ENCODE measurements at places on chromosomes 6 and 20.

- no peak for DNase-seq
Observed at GRCh38 chr20:3783068-3783489, 1.8 kb upstream of the SPEF1 start.

DNA sequence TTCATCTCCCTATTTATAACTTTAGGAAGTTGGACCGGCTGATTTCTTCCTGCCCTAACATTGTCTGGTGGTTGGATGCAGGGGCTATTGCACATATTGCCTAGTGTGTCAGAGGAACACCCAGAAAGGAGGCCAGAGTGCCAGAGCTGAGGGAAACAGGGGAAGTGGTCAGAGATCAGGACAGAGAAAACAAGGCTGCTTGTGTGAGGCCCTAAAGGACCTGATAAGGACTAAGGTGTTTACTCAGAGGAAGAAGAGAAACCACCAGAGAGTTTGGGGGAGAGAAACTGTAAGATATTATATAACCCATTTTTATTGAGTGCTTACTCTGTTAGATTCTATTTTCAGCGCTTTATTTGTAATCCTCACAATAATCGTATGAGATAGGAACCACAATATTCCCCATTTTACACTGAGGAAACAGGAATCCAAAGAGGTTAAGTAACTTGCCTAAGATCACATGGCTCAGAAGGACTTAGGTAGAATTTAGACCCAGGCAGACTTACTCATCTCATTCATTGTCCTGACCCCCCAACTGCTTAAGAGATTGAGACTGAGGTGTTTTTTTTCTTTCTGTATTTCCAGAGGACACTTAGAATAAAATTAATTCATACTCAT is 54.0 kb upstream of the REV3L start:
- no peak for DNase-seq

- no peak for DNase-seq
Observed at GRCh38 chr6:150027806-150028565, 2.7 kb upstream of the RAET1L start.

GRCh38 chr6:103505155-103505518 is 1354.6 kb downstream of the HACE1 start:
- no peak for DNase-seq

- DNase-seq = no peak
Observed at GRCh38 chr6:93894521-93894920, 475.2 kb upstream of the EPHA7 start.

DNA sequence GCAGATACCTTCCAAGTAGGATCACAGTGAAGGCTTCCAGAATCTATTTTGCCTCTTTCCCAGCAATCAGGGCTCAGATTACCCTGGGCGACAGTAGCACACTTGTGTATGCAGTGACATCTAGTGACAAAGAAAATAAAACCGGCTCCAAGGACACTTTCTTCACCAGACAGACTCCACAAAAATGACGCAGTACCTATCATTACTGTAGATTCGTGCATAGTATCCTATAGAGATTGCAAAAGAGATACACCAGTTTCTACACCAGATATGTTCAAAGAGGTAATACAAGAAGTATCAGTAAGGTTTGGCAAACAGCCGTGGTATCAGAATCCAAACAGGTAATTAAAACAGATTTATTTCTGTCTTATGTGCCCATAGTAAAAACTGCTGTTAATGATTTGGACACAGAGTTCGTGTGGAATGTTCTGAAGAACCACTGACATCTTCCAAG is 600.4 kb upstream of the JAG1 start:
- DNase-seq = no peak

- DNase-seq = no peak
Observed at GRCh38 chr6:40500227-40500626, 86.9 kb downstream of the LRFN2 start.

DNA sequence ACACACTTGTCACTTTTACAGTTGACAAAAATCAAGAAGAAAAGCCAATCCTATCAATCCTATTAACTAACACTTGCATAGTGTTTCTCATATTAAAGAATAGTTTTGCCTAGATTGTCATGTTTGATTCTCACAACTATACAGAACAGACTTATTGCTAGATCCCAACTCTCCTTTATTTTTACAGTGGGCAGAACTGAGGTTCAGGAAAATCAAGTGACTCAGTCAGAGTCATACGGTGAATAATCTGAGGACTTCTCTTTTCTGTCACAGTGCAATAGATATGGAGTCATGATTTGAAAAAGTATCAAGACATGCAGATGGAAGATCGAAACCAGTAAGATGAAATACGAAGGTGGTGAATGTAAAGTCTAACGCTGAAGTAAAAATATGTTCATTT is 195.1 kb upstream of the CITED2 start:
- no peak for DNase-seq

- DNase-seq = no peak
Observed at GRCh38 chr20:60363698-60364097, 405.5 kb downstream of the CDH26 start.

GRCh38 chr20:57782631-57783041 is 72.8 kb upstream of the PMEPA1 start:
- DNase-seq = no peak

DNA sequence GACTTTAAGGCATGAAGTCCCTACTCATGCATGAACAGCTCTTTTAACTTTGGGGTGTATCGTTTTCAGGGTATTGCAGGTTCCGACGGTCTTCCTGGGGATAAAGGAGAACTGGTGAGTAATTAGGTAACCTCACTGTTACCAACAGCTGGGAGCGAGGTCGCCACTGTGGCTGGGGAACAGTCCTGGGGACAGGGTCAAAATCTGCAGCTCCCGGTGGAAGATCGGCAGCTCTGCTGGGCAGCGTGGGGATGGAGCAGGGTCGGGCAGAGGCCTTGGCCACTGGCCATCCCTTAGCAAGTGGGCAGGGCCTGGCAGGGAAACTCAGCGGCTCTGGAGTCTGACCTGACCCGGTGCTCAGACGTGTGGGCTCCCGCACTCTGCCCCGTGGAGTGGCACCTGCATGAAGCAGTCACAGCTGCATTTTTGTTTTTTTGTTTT is 16.1 kb downstream of the COL9A3 start:
- DNase-seq = no peak

DNA sequence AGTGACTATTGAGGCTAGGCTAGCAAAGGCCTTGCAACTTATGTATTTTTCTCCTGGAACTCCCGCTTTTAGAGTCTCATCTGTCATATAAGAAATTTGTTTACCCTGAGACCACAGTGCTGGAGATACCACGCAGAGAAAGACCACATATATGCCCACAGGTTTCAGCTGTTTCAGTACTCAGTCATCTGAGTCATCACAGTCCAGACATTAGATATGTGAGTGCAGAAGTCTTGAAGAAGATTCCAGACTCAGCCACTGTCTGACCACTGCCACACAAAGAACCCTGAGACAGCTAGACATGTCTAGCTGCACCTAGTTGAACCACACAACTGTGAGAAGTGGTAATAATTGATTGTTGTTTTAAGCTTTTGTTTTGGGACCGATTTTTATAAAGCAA is 648.3 kb downstream of the EPM2A start:
- no peak for DNase-seq

GRCh38 chr6:165205632-165206031 is 103.8 kb downstream of the C6orf118 start:
- DNase-seq = no peak

DNA sequence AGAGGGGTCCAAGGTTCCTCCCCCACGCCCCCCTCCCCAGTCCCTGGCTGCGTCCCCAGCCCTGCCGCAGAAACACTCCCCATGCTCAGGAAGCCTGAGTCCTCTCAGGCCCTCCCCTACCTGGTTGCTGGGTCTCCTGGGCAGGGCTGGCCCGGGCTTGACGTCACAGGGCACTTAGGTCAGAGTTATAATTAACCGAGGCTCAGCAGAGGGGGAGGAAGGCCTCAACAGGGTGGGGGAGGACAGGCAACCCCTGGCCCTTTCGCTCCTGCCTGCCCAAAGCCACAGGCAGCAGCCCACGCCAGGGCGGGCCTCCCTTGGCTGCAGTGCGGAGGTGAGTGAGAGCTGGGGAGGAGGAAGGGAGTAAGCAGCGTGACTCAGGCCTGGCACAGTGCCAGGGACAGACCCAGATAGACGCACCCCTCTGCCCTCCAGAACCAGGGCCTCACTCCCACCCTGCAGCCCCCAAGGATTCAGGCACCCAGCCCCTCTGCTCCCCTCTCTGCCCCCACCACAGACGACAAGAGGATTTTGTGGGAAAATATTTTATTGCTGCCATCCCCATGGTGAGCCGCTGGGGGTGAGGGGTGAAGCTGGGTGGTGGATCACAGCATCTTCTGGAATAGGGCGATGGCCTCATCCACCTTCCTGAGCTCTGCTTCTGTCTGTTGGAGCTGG is at the start of gene VWA7:
Gene VWA7, minus strand, starts transcription at position 340 of the 678 bp plus-strand sequence. CDS start 549 bp downstream, outside the sequence.
- DNase-seq = peak; percentile 46

- DNase-seq = no peak
Observed at GRCh38 chr6:157516319-157517026, 135.5 kb downstream of the ZDHHC14 start.

GRCh38 chr6:96761794-96762193 is 75.5 kb downstream of the GPR63 start:
- DNase-seq = no peak

DNA sequence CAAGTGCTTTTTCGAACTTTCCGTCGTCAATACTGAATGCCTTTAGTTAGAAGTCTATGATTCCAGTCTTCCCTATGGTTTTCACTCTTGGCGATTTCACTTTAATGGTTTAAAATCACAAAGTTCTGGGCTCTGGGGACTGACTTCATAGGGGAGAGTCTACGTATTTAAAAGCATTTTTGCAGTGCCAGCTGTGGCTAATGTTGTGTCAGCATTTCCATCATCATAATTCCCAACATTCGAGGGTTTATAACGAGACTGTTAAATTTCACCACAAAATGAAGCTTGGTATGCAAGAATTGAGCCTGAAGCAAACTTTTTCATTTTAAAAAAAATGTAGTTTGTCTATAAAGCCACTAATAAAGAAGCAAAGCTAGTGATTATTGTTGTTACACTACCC is 242.7 kb downstream of the SOX4 start:
- no peak for DNase-seq

DNA sequence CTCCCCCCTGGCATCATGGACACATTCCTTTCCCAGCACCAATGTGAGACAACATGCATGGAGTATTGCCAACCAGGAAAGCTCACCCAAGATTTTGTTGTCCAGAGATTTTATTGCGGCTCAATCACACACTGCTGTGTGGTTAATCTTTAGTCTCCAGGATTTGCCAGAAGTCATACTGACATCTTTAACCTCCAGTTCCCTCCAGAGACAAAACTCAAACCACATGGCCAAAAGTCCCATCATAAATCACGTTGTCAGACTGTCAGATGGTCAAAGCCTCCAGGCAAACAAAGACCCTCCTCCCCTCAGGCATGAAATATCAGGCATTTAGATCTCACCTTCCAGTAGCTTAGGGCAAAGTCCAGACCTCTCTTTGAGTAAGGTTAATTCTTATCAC is 97.3 kb upstream of the OPRM1 start:
- DNase-seq = no peak

DNA sequence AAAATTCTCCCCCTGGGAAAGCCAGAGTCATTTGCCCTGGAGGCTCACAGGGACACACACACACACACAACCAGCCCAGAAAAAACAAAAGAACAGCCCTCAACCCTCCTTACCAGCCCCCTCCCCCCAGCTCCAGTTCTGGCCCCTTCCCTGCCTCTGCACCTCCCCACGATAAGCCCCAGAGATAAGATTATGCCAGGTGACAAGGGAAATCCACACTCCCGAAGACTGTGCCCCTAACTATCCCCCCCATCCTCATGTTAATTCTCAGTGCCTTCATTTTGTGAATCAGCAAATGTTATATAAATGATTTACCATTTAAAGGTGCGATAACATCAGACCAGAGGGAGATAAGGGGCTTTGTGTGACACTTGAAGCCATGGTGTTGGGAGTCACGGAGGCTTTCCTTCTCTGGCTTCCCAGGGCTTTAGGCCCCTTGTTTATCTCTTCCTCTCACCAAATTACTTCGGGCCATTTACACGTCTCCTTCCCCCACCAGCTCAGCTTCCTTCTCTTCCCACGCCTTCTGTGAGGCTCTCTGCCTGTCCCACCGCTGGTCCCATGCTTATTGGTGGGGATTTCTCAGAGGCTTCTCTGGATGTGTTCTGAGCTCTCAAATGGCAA is 12.5 kb upstream of the FOXC1 start:
- DNase-seq = no peak

DNA sequence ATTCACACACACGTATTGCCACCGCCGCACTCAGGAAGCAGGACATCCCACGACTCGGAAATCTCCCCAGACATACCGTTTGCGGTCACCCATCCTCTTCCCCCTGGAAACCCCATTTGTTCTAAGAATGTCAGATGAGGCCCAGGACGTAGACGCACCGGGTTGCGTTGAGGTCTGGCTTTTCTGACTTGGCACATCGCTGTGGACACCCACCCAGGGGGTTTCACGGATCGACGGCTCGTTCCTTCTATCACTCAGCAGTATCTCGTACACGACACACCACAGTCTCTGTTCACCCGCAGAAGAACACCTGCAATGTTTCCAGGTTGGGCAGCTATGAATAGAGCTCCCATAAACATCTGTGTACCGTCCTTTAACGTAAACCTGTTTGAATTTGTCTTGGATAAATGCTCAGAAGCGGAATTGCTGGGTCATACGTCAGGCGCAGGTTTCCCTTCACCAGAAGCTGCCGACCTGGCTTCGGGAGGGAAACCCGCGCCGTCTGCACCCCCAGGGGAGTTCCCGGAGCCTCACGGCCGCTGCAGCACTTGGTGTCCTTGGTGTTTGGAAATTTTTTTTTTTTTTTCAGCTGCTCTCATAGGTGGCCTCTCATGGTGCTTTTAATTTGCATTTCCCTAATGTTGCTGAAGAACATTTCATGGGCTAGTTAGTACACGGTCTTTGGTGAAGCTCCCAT is 9.3 kb upstream of the EEF1A2 start:
- DNase-seq = no peak

DNA sequence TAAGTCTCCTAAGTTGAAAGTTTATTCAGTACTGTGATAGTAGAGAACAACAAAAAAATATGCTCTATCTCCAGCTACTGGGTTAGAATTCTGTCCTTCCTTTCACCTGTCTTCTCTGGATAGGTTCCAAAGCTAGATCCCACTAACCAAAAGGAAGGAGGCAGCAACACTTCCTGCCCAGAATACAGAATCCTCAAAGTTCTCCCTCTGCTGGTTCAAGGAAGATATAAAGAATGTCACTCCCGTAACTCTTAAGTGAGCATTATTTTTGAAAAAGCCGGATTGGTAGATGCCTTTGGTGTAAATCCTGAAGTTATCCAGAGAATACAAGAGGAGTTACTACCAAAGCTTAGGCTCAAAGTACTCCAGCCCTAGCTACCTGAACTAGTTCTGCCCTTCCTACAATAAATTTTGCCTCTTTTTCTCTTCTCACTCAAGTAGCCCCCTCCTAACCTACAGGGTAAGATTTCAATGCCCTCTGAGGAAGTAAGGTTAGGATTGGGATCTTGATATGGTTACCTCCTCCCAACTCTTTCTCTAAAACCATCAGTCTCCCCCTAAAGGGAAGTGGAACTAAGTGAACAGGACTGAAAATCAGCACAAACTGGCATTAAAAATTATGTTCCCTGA is 26.0 kb upstream of the CRIP3 start:
- no peak for DNase-seq

GRCh38 chr20:18101125-18101810 is 36.4 kb upstream of the KAT14 start:
- no peak for DNase-seq

- no peak for DNase-seq
Observed at GRCh38 chr6:3707024-3707423, 44.5 kb downstream of the PXDC1 start.

- no peak for DNase-seq
Observed at GRCh38 chr6:167806061-167806700, 20.5 kb upstream of the AFDN start.
